CD4-positive, alpha-beta T cell treated with Interleukin-4 for 4 hours (primary cell): ENCODE measurements at places on chromosomes 7 and 10.

- DNase-seq = no peak
Measured at GRCh38 chr10:106502641-106503040, 661.9 kb downstream of the SORCS1 start.

DNA sequence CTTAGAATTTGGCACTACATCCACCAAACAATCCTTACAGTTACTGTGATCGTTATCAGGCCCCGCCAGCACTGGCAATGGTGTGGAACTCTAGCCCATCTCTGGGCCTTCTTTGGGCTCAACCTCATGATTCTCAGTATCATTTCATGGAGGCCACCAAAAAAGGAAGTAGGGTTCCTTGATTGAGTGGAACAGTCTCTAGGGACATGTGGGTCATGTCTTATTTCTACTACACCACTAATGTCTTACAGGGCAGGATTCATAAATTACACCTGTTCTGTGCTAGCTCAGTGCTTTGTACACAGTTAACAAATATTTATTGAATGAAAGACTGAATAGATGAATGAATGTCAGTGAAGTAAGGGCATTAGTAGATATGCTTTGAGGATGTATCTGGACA, 53.9 kb downstream of the AP3M1 start:
- DNase-seq = no peak

GRCh38 chr10:100621360-100622205, 85.8 kb downstream of the HIF1AN start:
- DNase-seq = peak; percentile 28

GRCh38 chr7:99465421-99465768, 572 bp downstream of the ATP5MF start:
- no peak for DNase-seq

DNA sequence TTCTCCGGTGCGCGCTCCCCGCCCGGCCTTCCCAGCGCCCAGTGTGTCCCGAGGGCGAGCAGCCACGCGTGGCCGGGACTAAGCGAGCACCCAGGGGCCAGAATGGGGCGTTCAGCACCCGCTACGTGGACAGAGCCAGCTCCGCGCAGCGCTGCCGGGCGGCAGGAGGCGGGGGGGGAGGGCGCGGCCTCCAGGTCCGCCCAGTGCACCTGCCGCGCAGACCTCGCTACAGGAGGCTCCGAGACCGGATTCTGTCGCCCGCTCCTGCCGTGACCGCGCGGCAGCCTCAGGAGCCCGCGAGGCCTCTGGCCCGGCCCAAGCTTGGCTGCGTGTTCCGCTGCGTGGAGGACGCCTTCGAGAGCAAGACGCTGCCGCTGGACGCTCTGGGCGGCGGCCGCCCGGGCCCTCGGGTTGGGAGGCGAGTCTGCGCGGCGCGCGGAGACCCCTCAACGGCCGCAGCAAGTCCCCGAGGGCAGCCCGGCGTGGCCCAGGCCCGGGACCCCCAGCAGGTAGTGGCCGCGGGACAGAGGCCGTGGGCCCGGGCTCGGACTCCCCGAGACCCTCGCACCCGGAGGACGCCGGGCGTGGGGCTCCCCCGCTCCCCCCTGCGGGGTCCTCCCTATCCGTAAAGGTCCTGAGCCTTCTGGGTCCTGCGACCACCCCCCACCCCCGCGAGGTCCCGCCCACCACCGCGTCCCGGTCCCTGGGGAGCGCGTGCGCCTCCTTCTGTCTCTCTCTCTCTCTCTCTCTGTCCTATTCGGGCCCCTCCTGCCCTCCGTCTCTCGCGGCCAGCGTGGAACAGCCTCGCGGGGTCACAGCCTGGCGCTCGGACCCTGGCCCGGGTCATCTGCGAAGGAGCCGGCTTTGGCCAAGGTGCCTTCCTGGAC, 904 bp upstream of the DPYSL4 start:
- peak; percentile 14 for DNase-seq

DNA sequence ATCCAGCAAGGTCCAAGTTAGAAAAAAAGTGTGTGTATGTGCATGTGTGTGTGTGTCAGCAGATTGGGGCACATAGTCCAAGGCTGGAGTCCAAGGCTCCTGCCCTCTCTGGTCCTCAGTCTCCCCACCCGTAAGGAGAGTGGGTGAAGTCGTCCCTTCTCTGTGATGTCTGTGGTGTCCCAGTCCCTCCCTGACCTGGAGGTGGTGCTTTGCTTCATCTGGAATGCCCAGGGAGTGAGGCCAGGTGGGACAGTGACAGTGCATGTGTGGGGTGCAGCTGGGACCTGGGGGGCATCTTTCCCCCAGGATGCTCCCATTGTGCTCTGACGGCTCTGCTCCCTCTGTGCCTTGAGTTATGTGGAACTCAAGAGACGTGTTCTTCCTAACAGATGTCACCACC, 18.0 kb downstream of the AQP1 start:
- DNase-seq = no peak

DNA sequence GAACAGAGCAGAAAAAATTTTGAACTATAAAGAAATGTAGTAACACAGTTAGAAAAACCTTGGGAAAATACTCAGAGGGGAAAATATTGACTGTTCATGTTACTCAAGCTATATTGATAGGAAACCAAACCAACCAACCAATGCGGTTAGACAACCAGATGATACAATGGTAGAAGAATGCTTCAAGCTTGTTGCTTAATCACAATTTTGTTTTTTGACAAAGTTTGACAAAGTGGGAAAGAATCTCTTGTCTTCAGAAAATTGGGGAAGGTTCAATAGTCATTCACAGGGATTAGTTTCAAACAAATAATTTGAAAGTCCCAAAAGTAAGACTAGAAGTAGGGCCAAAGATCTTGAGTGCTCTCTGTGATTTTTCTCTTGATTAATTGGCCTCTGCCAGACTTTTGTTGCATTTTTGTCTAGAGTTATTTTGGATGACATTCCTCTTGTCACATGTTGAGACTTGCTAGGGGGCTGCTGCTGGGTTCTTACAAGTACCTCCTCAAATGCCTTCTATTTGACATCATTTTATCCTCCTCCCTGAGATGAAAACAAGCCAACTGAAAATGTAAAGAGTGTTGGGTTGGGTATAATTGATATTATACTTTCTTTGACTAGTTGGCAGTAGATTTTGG, 233.1 kb upstream of the PHYHIPL start:
- DNase-seq = no peak

DNA sequence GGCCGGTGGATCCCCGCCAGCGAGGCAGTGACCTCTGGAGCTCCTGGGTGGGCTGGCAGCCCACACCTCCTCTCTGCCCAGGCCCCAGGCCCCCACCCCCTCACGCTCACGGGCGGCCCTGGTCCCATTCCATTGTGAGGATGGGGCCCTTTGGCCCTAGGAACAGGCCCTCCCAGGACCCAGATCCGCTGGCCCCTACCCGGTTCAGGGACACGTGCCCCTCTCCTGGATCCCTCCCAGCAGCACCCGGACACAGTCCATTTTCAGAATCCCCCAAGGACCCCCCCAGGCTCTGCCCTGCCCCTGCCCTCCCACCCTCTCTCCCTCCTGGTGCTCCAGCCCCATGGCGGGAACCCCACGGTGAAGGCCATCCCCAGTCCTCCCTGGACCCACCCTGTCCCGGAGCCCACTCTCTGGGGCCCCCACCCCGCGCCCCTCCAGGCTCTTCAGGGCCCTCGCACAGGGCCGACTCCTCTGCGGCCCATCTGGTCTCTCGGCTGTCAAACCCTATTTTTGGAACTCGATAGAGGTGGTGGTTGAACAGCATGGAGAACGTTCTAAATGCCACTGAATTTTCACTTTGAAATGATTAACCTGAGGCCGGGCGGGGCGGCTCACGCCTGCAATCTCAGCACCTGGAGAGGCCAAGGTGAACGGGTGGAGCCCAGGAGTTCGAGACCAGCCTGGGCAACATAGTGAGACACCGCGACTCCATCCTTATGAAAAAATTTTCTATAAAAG, 8.1 kb downstream of the ADAP1 start:
- no peak for DNase-seq

DNA sequence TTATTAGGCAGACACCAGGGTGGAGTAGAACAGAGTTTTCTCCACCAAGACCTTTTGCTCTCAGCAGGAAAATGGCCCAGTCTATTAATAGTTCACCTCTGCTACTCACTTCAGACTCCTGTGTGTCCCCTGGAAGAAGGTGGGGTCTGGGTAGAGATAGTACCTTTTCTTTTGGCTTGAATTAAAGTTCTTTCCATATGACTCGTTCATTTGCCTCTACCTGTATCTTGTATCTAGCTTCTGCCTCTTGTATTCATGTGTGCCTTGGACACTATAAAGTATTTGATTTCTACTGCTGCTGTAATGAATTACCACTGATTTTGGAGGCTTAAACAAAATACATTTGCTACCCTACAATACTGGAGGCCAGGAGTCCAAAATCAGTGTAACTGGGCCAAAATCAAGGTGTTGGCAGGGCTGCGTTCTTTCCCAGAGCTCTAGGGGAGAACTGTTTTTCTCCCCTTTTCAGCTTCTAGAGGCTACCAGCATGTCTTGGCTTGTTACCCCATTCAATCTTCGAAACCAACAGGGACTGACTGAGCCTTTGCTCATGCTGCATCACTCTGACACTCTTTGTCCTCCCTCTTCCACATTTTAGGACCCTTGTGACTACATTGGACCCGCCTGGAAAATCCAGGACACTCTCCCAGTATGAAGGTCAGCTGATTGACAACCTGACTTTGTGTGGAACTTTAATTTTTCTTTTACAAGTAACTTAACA, 155.6 kb upstream of the PRSS58 start:
- DNase-seq = no peak

DNA sequence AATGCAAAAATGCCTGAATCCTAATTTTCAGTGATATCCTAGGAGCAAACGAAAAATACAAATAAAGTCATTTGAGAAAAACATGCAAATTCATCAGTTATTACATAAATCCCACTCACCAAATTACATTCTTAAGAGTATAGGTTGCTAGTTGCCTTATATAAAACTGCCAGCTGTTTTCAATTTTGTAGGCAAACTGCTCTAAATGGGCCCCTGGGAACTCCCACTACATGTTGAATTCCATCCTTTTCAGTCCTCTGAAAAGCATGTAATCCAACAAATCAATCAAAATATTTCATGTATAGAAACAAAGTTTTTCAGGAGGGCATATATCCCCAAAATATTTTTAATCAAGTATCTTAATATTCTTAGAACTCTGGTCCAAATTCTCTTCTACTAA, 2.1 kb upstream of the JMJD1C start:
- DNase-seq = no peak

DNA sequence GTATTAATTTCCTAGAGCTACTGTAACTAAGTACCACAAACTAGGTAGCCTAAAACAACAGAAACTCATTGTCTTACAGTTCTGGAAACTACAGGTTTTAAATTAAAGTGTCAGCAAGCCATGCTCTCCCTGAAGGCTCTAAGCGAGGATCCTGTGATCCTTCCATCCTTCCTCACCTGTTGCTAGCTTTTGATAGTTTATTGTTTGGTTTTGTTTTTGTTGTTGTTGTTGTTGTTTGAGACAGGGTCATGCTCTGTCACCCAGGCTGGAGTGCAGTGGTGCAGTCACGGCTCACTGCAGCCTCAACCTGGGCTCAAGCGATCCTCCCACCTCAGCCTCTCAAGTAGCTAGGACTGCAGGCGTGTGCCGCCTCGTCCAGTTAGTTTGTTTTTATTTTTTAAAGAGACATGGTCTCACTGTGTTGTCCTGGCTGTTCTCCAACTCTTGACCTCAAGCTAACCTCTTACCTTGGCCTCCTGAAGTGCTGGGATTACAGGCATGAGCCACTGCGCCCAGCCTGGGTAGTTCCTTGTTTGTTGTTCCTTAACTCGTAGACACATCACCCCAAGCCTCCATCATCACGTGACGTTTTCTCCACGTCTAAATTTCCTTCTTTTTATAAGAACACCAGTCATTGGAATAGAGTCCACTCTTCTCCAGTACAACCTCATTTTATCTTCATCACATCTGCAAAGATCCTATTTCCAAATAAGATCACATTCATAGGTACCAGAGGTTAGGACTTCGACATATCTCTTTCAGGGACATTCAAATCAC, 109.1 kb downstream of the AKR1D1 start:
- DNase-seq = no peak

- DNase-seq = no peak
Measured at GRCh38 chr7:150820148-150820547, 19.6 kb downstream of the TMEM176A start.

DNA sequence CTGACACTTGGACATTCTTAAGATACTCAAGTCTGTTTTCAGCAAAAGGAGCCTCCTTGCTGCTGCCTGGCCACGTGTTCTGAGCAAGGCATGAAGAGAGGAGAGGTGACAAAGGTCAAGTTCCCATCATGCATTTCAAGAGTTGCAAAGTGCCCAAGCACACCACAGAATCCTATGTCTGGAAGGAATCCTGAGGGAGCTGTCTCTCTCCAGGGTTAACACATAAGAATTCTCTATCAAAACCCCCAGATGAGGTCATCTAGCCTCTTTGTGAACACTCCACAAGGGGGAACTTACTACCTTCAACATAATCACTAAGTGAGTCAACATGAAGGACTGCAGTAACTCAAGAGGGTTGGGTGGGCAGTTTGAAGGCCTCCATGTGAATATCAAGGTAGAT, 155.5 kb downstream of the RNF216 start:
- no peak for DNase-seq

- DNase-seq = peak; percentile 98
Measured at GRCh38 chr7:150755473-150756099, 18.4 kb downstream of the GIMAP5 start.

DNA sequence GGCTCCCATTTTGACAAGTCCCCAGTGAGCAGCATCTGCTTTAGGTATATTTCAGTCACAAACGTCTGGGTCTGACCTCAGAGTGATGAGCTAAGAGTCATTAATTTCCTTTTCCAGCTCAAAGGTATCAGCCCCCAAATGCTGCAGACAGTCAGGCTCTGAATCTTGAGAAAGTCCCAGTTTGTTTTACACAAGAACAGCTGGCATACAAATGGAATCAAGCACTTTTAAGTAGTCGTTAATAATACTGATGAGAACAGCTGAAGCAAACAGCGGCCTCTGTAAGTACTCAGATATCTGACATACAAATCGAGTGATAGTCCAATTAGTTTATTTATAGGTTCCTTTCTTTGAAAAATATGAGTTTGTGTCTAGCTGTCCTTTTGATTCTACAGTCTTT, 49.4 kb upstream of the MSRB2 start:
- DNase-seq = no peak

GRCh38 chr10:16520900-16521299, 779 bp downstream of the C1QL3 start:
- DNase-seq = no peak

DNA sequence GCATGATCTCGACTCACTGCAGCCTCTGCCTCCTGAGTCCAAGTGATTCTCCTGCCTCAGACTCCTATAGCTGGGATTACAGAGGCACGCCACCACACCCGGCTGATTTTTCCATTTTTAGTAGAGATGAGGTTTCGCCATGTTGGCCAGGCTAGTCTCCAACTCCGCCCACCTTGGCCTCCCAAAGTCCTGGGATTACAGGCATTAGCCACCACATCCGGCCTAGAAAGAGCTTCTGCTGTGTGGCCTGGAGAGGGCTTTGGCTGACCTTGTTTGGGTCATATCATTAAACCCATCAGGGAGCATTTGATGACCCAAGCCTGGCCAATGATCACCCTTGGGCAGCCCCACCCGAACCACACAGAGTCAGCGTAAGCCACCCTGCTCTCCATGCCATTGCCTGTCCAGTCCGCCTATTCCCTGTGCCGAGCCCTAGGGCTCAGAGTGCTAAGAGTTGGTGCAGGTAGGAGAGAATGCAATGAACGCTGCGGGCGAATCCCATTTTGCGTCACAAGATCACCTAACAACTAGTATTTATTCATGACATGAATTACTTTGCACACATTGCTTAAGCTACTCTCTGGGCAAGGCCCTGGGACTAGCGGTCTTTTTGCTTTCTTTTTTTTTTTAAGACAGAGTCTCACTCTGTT, 22.3 kb upstream of the GDI2 start:
- no peak for DNase-seq

- DNase-seq = no peak
Measured at GRCh38 chr10:102106998-102107397, 13.2 kb downstream of the LDB1 start.

GRCh38 chr10:100744136-100744986, 1.0 kb upstream of the PAX2 start:
- DNase-seq = no peak
